Liver (tissue), 10 donors: ENCODE measurements at places on chromosomes 2 and 18. TPM values are rescaled to one million over a fixed set of nuclear protein-coding genes. Genes with fewer than 3 reads are reported as not detected.
A peak's percentile ranks its signal among the peaks of the same experiment; 100 is the strongest.

SERPINB13 gene
- polyA plus RNA-seq = not detected

KIAA2012 gene
- 0.35 TPM for polyA plus RNA-seq

GTF2A1L gene
- not detected for polyA plus RNA-seq

TFPI gene
- polyA plus RNA-seq = 55.8 TPM

HOXD11 gene
- polyA plus RNA-seq = not detected

FAP gene
- polyA plus RNA-seq = 0.10 TPM

SIX3 gene
- not detected for polyA plus RNA-seq

CHRNA1 gene
- not detected for polyA plus RNA-seq

DNA sequence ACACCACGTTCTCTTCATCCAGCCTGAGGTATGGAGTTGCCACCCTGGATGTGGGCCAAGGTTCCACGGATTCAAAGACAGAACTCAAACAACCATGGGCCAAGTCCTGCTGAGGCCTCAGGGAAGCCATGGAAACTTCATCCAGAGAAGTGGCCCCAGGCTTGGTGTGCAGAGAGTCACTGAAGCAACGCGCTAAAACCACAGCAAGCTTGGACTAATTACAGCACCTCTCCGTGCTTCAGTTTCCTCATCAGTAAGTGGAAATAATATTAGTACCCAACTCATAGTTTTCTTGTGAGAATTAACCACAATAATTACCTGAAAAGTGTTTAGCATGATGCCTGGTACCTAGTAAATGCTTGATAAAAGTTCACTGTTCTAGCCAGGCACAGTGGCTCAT, 19.2 kb upstream of the AP1S3 start:
- no peak overlapping the region for H3K4me3 ChIP-seq
- H3K36me3 ChIP-seq = no peaks in the 10 kb centered on the region
- H3K27ac ChIP-seq = no peak overlapping the region
- no peak for DNase-seq

GRCh38 chr2:20304411-20304810, 46.2 kb downstream of the PUM2 start:
- no peak overlapping the region for H3K4me3 ChIP-seq
- no peak for DNase-seq
- no peaks in the 10 kb centered on the region for H3K4me1 ChIP-seq

DNA sequence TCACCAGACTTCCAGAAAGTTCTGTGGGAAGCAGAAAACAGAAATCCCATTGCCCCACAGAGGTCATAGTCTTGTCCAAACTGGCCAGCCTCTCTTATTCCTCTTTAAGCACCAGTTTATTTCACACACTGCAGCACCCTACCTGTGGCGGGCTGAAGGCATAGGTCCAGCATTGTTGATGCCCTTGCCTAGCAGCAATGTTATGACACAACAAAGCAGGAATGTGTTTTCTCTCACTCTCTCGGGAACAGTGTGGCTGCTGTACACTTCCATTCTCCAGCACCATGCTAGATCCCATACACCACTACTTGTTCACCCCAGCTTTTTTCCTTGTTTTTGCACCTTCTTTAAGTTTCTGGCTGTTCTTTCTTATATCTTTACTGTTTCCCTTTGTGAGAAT, 181.6 kb downstream of the DNAH6 start:
- H3K4me3 ChIP-seq = no peak overlapping the region
- no peaks in the 10 kb centered on the region for H3K4me1 ChIP-seq
- no peak for DNase-seq

GRCh38 chr2:129780316-129781270, 198.9 kb upstream of the RAB6C start:
- no peak overlapping the region for H3K27ac ChIP-seq
- H3K4me3 ChIP-seq = no peak overlapping the region
- DNase-seq = peak; percentile 21
- peaks cover 3% of the 10 kb centered on the region for H3K27me3 ChIP-seq
- no peaks in the 10 kb centered on the region for H3K36me3 ChIP-seq
